GM18507 (cell line): ENCODE measurements at places on chromosomes 5 and 9.

GRCh38 chr5:136427426-136427825, 62.1 kb upstream of the TRPC7 start:
- DNase-seq: no peak

- DNase-seq: no peak
Measured at GRCh38 chr5:96335873-96336272, 97.2 kb downstream of the PCSK1 start.

GRCh38 chr5:176420972-176421544, 4.7 kb upstream of the CLTB start:
- DNase-seq: no peak

DNA sequence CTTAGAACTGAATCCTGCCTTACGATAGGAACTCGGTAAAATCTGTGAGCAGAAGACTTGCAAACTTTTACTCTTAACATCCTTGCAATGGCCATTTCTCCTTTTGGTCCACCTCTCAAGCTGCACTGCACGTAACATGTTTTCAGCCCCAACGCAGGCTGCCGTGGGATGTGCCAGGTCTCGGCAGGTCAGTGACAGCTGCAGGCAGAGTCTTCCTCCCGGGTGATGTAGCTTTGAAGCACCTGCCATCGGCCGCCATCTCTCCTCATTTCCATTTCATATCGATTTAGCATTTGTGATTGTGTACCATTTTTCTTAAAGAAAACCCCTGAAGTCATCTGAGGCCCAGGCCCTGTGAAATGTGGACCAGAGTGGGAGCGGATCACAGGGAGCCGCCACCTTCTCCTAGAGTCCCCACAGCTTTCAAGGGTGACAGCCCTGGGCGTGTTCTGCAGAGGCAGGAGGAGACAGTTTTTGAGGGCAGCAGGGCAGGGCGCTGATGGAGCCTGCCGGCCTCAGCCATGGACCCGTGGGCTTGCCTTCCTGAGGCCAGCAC, 25.8 kb upstream of the LPCAT1 start:
- no peak for DNase-seq

- DNase-seq: no peak
Measured at GRCh38 chr5:80127116-80127552, 92.0 kb downstream of the THBS4 start.

DNA sequence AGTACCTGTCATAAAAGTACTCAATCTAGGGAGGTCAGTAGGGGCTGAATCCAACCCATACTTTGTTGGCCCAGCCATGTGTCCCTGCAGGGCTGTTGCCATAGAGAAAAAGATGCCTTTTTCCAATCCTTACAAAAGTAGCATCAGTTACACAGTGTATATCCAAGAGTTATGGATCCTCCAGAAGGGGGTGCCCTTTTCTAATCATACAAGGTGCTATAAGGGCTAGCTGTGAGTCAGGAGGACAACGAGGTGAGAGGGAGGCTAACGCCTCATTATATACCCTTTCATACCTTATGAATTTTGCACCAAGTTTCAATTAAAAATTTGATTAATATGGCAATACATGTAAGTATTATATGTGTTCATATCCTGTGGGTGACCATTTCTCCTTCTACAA, 4.8 kb downstream of the KIAA0825 start:
- no peak for DNase-seq

- DNase-seq: no peak
Measured at GRCh38 chr9:89234205-89235067, 55.8 kb upstream of the SHC3 start.

- no peak for DNase-seq
Measured at GRCh38 chr5:168801567-168801966, 222.4 kb upstream of the PANK3 start.

DNA sequence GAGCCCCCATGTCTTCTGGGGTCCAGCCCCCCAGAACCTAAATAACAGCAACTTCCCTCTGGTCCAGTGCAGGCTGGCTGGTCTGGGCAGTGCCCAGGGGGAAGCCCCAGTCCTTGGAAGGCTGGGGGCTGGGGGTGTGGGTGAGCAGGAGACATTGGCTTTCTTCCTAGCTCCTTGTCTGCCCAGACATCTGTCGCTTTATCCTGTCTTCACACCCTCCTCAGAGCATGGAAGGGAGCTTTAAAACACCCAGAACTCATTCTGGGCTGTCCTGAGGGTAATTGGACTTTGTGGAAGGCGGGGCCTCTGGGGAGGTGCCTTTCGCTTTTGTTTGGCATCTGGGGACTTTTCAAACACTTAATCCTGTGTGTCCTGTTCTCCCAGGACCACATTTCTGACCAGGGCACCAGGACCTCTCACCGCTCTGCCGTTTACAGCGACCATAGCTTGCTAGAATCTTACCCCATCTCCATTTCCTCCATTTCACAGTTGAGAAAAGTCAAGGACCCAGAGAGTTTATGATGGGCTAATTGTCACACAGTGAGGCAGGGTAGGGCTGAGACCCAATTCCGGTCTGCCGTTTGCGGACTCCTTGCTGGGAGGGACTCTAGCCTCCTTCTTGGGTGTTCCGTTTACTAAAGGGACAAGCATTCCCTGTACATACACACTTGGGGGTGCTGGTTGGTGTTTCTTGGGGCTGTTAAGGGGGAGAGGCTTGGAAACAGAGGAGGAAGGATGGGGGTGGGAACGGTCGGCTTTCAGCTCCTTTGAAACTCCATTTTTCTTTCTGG, 1.1 kb downstream of the GSN start:
- no peak for DNase-seq

DNA sequence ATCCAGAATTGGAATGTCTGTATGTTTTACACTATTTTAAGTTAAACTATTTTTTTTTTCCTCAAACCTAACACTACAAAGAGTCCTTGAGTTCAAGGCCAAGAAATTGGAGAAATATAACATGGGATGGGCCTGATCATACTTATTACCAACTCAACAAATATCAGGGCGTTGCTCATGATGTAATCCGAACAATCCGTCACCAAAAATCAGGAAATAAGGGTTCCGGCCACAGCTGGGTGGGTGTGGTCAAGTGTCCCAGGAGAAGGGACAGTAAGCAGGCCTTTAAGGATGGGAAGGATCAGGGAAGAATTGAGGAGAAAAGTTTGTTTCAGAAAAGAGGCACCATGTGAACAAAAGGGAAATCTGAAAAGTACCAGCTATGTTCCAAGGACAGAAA, 29.8 kb downstream of the MED27 start:
- no peak for DNase-seq

DNA sequence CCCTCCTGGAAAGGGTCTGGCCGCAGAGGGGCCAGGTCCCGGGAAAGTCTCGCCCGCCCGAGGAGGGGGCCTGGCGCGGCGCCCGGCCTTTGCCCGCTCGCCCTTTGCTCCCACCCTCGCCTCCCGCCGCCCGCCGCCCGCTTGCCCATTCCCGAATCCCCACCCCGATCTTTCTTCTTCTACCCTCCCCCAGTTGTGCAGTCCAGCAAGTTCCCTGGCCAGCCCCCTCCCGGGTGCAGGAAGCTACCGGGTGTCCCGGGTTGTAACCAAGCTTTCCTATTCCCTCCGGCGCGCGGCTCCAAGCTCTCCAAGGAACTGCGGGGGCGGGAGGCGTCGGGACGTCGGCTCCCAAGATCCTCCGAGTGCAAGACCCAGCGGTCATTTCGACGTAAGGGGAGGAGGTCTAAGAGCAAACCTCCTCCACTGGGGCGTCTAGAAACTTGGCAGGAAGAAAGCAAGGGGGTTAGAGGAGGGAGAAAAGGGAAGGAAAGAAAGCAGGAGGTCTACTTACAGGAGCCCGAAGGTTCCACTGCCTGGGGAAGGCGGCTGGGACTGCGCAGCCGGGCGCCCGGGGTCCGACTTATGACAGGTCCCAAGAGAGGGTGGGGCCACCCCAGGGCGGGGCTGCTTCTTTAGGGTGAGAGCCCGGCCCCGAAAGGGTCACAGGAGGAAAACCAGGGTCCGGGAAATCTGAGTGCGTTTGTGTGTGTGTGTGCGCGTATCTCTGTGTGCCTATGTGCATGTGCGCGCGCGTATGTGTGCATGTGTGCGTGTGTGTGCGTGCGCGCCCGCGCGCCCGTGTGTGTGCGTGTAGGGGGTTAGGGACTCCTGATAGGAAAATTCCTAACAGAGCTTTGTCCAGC, at the start of gene PTGR1:
TSS of gene PTGR1 (minus strand) at position 556 of the 863 bp plus-strand sequence. CDS start 2,225 bp downstream, outside the sequence.
- no peak for DNase-seq

DNA sequence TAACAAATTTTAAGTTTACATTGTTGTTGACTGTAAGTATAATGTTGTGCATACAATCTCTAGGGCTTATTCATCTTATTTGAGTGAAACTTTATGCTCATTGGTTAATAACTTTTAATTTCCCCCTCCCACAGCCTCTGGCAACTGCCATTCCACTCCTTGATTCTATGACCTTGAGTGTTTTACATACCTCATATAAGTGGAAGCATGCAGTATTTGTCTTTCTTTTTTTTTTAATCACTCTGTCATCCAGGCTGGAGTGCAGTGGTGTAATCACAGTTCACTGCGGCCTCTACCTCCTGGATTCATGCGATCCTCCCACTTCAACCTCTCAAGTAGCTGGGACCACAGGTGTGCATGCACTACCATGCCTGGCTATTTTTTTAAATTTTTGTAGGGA, 83.9 kb downstream of the KCTD16 start:
- DNase-seq: no peak

- DNase-seq: no peak
Measured at GRCh38 chr9:91047993-91048607, 246.5 kb downstream of the SYK start.

DNA sequence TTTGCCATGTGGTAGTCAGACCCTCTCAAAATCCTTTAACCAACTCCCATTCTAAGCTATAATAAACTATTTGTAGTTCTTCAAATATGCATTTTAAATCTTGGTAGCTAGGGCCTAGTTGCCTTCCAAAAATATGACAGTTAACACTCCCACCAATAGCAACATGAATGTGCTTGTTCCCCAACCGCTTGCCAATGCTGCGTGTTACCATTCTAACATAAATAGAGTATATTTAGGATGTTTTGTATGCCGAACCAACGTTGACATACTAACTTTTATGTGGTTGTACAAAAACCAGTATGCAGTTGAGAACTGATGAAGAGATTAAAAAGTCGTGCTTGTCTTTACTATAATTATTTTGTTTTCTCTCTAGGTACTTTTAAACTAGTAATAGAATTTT, 9.0 kb downstream of the UBE2B start:
- DNase-seq: no peak

GRCh38 chr5:159345336-159345735, 15.0 kb upstream of the IL12B start:
- no peak for DNase-seq

- DNase-seq: no peak
Measured at GRCh38 chr9:14311171-14311949, 2.6 kb downstream of the NFIB start.

- DNase-seq: no peak
Measured at GRCh38 chr9:86902586-86902985, 44.7 kb downstream of the GAS1 start.

DNA sequence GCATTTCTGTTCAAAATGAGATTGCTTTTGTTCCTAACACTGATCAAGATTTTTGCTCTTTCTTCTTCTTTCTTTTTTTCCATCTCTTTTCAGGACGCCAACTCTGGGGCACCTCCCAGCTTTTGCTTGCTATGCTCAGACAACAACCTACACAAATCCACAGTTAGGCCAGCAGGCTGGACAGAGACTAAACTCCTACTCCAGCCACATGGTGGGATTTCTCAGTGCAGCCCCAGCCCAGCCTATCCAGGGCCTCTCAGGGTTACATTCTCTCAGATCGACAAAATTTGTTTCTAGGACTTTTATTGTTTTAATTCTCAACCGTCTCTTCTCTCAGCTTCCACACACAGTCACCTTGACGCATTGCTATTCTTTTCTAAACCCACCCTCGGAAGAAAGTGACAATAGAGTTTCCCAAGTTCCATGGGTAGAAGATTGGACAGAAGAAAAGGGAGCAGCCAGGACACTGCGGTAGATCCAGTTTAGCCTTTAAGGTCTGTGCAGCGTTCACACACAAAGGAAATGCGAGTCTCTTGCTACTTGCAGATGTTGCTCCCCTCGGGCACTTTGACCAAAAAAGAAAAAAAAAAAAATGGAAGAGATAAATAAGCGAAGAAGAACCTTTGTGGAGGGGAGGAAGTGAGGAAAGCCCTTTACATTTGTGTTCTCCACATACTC, 588.6 kb upstream of the GRAMD2B start:
- no peak for DNase-seq

- DNase-seq: no peak
Measured at GRCh38 chr9:127116957-127117356, 5.5 kb downstream of the ANGPTL2 start.

- no peak for DNase-seq
Measured at GRCh38 chr9:35114840-35115628, 628 bp downstream of the ATOSB start.

GRCh38 chr5:8839361-8840055, 706.4 kb downstream of the SEMA5A start:
- no peak for DNase-seq

DNA sequence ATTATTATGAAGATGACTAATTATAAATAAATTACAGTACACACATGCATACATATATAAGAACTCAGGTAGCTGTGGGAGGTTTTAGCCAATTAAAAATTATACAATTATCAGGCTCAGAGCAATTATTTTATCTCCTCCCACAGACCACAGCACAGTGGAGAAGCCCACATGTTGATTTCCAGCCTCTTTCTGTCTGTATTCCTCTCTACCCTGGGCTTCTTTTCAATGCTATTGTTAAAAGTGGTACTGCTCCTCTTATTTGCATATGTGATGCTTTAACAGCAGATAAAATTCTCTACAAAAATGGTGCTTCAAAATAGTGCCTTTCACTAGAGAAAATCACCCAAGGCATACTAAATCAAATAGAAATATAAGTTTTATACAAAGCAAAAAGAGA, 218.7 kb downstream of the NFIB start:
- DNase-seq: no peak

- DNase-seq: no peak
Measured at GRCh38 chr5:139212486-139212885, 14.3 kb upstream of the SIL1 start.

DNA sequence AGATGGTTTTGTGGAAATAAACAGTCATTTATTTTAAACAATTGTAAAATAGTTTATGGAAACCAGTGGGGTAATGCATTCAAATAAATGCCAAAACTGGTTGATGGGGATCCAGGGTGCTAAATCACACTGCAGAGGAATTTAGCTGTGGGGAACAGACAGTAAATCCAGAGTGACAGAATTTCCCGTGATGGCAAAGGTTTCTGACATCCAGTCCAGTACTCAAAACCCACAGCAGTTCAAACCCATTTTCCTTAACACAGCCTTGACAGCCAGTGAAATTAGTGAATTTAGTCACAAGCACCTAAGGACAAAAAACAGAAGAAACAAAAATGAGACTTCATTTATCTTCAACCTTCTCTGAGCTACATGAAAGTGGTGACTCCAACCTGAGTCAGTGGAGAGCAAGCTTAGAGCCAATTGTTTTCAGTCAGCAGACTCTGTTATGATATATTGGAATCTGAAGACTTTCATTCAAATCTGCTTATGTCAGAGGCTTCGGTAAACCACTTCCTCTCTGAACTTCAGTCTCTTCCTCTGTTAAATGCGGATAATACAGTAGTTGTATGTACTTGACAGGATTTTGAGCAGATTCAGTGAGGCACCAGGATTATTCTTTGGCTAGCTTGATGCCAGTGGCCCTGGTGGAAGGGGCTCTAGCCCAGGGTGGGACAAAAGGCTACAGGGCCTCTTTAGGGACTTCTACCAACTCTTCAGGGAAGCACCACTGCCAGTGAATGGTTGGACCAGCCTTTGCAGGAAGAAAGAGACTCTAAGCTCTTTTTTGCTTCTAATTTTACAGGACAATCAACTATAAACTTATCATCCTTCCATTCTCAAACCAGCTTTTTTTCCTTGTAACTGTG, 185.3 kb downstream of the MAPKAP1 start:
- no peak for DNase-seq

GRCh38 chr5:56900858-56901578, 8.4 kb upstream of the SETD9 start:
- DNase-seq: no peak

- no peak for DNase-seq
Measured at GRCh38 chr5:94072116-94072515, 330.7 kb upstream of the POU5F2 start.
